Mesenteric fat pad (tissue), 1 donor: ENCODE measurements at places on chromosomes 5 and 9. TPM values are rescaled to one million over a fixed set of nuclear protein-coding genes. Genes with fewer than 3 reads are reported as not detected.

GRCh38 chr9:127136880-127137639 is 14.6 kb upstream of the ANGPTL2 start:
- peak; percentile 67 for DNase-seq

GRCh38 chr9:96085491-96086143 is 210.1 kb downstream of the ERCC6L2 start:
- no peak for DNase-seq

GRCh38 chr5:13574574-13574973 is 369.9 kb downstream of the DNAH5 start:
- no peak for DNase-seq

DNA sequence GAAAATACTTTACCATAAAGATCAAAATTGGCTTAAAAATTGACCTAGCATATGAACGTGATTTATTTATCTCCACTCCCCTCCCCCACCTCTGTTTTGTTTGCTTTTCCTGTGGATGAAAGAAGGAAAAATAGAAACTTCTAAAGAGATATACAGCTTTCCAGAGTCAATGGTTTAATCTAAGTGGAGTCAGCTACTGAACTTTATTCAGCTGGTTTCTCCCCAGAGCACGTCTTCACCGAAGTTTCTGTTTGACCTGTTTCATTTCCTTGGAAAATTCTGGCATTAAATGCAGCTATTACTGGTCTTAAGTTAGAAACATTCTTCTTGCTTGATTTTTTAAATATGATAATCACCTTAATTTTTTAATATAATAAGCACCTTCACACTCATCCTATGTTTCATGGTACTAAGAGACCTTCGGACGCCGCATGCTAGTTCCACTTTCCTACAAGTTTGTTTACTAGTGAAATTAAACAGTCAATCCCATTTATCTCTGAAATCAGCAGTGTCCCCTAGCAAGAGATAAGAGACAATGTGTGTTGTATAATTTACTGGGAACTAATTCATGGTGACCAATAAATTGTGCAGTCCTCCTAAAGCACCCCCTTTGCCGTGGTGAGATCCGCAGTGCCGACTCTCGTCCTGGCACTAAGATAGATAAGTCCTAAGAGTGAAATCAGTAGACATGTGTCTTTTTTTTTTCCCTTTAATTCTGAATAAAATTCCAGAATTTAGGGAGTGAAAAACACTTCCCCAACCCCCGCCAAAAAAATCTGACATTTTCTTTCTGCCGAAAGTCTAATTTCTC is 89.9 kb downstream of the ARL15 start:
- no peak for DNase-seq

DNA sequence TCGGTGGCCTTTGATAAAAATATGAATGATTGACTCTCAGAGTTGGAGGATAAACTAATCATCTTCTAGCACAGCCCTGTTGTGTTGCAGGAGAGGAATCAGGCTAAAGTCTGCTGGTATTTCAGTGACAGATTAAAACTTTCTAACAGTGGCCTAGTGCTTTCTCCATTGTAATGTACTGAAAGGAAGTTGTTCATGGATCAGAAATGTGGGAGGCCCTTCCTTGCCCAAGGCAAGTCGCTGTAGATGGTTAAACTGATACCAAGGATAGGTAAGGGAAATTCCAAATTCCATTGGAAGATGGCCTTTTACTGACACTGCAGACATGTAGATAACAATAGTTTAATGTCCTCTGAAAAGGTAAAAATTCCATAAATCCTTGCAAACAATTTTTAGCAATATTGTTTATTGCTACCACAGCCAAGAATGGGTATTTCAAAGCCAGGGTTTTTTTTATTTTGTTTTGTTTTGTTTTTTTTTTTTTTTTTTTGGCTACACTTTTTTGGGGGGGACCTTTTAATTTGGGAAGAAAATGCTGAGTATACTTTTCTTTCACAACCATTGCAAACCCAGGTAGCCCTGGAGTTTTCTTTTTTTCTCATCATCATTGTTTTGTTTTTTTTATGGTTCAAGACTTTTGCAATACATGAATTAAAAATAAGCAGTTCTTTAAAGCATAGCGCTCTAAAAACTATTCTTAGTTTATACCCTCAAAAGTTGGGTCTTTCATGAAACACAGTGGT is 35.5 kb downstream of the WDR36 start:
- no peak for DNase-seq

- DNase-seq = no peak
Measured at GRCh38 chr9:94086486-94087345, 2.5 kb downstream of the PTPDC1 start.

DNA sequence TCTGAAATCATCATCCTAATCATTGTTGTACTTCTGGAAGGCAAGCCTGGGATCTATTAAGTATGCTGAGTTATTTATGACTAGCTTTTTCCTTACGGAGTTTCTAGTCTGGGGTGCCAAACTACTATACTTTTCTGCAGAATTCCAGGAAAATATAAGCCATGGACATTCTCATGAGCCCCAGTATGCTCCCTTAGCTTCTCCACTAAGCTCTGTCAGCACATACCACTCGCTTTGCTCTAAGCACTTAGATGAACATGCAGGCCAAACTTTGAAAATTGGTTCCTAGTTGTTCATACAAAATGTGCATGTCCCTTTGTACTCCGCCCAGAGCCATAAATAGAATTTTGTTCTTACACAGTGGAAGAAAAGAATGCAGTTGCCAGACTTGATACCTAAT is 284.6 kb downstream of the ARRDC3 start:
- no peak for DNase-seq

GRCh38 chr9:137534256-137535119 is 15.7 kb downstream of the PNPLA7 start:
- no peak for DNase-seq

DNA sequence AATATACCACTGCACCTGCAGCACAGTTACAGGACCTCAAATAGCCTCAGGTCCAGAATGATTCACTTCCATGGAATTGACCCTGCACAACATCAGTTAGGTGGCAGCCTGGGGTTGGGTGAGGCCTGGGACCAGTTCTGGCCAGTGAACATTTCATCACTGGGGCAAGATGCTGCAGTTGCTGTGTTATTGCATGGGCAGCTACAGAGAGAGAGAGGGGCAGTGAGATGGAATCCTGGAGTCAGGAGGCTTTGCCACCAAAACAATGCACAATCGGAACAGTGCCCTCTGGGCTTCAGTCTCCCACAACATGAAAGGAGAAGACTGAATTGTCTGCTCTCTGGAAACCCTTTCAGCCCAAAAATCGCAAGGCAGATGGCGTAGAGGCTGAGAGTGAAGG is 51.8 kb downstream of the SH3TC2 start:
- no peak for DNase-seq

GRCh38 chr5:109759306-109759705 is 69.6 kb downstream of the MAN2A1 start:
- DNase-seq = no peak

DNA sequence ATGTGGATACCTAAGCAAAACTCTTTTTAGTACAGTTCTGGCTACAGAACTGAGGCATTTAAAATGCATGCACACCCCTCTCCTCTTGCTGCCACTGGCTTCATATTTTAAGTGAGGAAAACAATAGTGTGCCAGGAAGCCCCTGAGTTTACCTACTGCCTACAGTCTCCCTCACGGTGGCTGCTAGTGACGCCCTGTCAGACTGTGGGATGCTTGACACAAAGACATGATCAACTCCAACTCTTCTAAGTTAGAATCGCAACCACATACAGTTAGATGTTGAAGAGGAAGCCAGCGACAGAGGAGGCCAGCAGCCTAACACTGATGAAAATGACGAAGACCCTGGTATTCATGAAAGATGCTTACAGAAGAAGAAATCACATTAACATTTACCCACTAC is 1.3 kb downstream of the SEC16A start:
- DNase-seq = no peak

DNA sequence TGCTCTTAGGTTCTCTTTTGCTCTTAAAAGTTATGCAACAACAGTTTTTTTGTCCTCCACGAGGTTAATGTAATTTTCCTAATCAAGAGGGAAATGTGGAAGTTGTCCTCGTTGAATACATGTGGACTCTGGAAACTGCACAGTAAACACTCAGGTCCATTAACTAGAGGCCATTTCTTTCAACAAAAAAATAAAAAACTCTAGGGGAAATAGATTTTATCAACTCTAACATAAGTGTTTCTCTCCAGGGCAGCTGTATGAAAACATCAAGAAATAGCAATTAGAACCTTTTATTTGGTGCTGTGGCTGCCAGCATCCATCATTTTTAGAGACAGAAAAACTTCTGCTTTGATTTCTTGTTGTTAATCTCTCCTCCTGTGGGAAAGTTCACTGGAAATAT is 288.6 kb downstream of the ICE1 start:
- DNase-seq = no peak

- DNase-seq = no peak
Measured at GRCh38 chr9:121450241-121450640, 49.4 kb downstream of the GGTA1 start.

DNA sequence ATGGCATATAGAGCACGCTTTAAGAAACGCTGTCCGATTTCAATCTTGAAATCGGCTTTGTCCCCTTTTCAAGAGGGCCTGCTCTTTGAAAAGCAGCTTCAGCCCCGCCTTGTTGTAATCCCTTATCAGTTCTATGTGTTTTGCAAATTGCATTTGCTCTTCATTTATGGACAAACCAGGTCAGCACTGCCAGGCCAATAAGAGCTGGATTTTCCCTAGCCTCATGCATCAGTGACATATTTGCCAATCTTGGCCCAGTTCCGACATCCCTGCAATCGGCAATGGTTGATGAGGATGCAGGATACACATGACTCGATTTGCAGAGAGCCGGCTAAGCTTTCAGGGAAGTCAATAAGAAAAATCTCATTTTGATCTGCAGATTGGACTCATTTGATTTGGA is 529.1 kb upstream of the CLINT1 start:
- no peak for DNase-seq

DNA sequence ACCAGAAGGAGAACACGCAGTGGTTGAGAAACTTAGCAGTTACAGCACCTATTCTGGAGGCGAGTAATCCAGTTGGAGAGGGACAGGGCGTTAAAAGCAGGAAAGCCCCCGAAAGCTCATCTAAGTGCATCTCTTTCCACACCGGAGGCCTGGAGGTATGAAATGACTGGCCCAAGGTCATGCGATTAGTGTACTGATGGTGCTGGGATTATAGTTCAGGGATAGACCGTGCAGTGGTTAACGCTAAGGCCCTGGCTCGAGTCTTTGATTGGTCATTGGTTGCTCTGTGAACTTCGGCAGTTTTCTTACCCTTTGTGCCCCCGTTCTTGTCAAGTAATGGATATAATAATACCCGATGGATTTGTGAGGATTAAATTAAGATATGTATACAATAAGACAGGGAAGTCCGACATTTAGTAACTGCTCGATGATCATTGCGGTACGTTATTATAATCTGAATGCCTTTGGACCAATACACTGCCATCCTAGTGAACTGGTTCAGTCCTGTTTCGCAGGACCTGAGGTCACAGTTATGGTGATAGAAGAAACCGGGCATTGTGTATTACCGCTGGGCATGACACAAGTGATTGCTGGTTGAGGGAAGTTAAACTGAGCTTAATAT is 960 bp downstream of the CANX start:
- no peak for DNase-seq

- DNase-seq = no peak
Measured at GRCh38 chr5:147685993-147686392, 96.5 kb downstream of the JAKMIP2 start.

GRCh38 chr5:173785400-173785799 is 102.7 kb upstream of the CPEB4 start:
- no peak for DNase-seq

DNA sequence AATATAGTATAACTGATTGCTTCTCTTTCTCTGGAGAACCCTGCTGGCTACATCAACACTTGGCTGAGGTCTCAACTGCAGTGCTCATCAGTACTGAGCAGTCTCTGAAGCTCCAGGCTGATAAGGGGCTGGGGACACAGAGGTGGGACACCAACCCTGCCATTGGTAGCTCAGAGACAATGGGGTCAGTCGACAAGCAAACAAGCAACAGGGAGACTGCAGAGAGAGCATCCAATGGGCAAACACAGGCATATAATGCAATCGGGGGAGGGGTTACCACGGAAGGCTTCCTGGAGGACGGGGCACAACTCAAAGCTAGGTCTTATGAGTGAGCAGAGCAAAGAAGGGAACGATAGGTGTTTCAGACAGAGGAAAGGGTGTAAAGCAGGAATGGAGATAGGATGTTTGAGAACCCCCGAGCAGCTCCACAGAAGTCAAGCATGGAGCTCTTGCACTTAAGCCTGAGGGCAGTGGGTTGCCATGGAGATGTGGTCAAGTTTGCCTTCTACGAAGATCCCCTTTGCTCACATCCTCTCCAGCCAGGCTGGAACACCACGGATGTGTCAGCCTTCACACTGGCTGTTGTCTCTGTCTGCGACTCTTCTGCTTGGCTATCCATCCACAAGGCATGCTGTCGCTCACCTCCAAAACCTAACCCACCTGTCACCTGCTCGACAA is 21.5 kb upstream of the AKNA start:
- DNase-seq = no peak

DNA sequence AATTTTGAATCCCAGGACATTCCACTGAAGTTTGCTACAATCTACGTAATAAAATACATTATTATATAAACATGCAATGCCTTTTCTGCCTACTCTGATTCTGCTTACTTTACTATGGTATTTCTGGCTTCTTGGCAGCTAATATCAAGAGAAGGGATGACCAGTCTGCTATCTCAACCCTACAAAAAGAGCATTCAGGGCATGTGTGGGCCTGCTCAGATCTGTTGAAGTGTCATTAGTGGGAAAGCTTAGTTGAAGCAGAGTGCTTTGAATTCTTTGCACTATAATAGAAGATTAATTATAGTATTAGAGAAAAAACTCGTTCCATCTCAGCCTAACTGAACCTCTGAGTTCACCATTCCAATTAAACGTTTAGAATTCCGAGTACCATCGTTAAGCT is 339.5 kb upstream of the ISL1 start:
- DNase-seq = no peak

DNA sequence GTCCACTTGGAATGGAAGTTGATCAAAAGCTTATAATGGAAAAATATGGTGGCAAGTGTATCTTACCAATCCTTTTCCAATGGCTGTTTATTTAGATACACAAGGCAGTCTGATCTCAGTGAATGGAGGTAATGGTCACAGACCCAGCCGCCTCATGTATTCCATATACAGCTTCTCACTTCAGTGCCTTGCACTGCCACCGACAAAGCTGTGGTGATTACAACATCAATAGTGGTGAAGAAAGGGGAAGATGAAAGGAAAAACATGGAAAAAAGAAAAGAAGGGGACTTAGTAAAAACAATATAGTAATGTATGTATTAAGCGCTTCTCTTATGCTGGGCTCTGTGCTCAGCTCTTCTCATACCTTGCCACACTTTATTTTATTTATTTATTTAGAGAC is 297.3 kb upstream of the RASA1 start:
- no peak for DNase-seq

Gene SELENOP
- 807 TPM for total RNA-seq

Gene SLC6A18
- total RNA-seq = not detected

Gene BTNL8
- 0.96 TPM for total RNA-seq

Gene ELL2
- total RNA-seq = 229 TPM

Gene PCDHGA3
- total RNA-seq = 2.2 TPM

Gene NNT
- 81.6 TPM for total RNA-seq

Gene PCDHGA7
- total RNA-seq = 1.9 TPM

Gene MORN5
- total RNA-seq = not detected

Gene KIF12
- 0.84 TPM for total RNA-seq

Gene CDKN2B
- total RNA-seq = 68.7 TPM
